ENCODE measurements at places on chromosomes 1 and 21. TPM values are rescaled to one million over a fixed set of nuclear protein-coding genes. Genes with fewer than 3 reads are reported as not detected.
A peak's percentile ranks its signal among the peaks of the same experiment; 100 is the strongest.

DNA sequence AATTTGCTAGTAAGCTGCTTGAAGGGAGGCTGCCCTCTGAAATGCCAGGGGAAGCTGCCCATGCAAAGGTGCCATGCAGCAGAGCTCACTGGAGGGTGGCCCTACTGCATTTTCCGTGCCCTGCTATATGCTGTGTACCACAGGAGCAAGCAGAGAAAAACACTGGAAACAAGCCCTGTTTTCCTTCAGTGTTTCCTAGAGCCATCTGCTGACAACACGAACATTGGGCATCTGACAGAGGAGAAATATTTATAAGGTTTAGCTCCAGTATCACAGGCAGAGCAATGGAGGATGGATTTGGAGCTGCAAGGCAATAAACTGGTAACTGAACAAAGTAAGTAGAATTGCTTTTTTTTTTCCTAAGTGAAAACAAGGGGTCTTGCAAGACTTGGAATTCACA is 198.4 kb downstream of the USP25 start:
- no peak for DNase-seq

GRCh38 chr1:82894635-82895034 is 1093.9 kb downstream of the ADGRL2 start:
- no peak for DNase-seq

DNA sequence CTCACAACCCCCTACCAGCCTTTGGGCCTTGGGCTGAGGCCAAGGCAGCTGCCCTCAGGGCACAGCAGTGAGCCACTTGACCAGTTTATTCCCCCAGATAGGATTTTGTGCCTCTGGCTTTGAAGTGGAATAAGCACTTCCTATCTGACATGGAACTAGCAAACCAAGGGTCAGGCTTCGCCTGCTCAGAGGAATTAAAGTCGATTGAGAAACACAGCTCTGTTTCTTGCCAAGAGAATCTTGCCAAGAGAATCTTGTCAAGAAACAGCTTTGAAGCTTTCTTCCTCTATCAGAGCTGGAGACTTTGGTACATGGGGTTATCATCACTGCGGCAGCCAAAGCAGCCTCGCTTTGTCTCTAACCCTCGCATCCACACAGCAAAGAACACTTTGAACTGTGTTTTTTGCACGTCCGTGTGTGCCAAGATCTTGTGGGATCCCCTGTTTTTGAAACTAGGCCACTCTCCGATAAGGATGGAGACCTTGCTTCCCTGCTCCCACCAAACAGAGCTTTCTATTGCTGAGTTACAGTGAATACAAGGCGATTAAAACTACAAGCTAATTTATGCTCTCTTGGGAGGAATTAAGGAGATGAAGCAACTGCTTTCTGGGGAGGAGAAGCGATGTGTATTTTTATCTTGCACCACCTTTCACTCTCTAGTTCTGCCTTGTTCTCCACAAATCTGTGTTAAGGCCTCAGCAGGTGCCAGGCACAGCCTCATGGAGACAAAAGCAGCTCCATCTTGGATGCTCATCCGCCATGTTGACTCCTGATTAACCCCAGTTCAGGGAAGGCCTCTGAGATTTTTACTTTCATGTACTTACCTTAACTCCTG is 67.3 kb downstream of the RHOU start:
- DNase-seq, result peak; percentile 57

PLA2G2C gene
- total RNA-seq, result not detected

DNA sequence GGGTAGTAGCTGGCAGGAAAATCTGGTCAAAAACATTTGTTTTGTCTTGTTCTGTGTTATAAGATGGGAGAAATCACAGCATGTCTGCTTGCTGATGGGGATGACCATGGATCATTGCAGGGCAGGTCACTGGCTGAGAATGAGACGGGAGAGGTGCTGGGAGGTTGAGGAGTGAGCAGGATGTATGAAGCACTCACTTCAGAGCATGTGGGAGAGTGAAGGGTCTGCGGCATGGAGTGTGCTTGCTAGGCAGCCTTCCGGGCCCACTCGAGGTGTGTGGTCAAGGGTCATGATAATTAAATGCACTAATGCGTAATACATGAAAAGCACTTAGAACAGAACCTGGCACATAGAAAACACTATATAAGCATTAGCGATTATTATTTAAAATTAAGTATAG is 42.0 kb upstream of the SPOCD1 start:
- no peak for DNase-seq

- DNase-seq, result no peak
Measured at GRCh38 chr1:29508458-29509107, 272.3 kb downstream of the PTPRU start.

GRCh38 chr1:225777058-225777582 is 506 bp upstream of the SRP9 start:
- no peak for DNase-seq

DNA sequence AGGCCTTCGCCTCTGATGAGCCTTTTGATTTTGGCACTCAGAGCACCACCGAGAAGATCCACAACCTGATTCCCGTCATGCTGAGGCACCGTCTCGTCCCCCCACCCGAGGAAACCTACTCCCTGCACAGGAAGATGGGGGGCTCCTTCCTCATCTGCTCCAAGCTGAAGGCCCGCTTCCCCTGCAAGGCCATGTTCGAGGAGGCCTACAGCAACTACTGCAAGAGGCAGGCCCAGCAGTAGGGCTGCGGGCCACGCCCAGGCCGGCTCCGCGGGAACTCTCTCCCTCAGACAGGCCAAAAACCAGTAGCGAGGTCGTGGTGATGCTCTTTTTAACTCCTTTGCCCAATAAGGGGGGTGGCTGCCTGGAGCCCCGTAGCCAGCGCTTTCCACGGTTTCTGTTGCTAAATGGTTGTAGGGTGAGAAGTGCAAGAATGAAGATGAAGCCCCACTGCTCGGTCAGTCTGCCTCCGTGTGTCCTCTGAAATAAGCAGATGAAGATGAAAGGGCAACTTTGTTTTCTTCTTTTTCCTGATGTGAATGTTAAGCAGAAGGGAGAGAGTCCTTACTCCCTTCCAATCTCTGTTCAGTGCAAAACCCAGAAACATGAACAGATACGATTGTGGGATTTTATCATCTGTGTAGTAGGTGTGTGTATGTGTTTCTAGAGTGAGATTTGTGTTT is 46.5 kb downstream of the COQ8A start:
- no peak for DNase-seq
